Renal cortex interstitium (tissue), 15 donors: ENCODE measurements at places on chromosomes 6 and 20.

DNA sequence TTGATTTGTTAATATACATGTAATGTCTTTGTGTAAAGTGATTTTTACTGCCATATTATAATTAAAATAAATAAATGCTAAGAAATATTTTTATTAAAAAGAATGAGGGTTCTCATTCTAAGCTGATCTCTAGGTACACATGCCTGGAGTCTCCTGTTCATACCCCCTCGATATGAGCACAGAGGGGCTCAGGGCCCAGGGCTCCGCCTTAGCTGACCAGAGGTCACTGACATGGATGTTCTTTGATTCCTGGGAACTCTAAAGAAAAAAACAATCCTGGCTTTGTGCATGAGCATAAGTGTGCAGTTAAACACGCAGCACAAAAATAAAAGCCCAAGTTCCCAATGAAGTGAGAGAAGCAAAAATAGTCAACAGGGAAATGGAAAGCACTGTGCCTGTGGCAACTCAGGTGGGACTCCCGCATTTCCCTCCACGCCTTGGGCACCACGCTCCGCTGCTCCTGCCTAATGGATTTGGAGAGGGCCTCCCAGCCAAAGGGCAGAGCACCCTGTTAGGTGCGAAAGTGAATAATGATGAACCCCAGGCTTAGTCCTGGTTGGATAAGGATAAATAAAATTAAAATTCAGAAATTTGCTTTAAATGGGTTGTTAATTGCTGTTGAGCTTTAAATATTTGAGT, 33.3 kb upstream of the QKI start:
- DNase-seq, result no peak

DNA sequence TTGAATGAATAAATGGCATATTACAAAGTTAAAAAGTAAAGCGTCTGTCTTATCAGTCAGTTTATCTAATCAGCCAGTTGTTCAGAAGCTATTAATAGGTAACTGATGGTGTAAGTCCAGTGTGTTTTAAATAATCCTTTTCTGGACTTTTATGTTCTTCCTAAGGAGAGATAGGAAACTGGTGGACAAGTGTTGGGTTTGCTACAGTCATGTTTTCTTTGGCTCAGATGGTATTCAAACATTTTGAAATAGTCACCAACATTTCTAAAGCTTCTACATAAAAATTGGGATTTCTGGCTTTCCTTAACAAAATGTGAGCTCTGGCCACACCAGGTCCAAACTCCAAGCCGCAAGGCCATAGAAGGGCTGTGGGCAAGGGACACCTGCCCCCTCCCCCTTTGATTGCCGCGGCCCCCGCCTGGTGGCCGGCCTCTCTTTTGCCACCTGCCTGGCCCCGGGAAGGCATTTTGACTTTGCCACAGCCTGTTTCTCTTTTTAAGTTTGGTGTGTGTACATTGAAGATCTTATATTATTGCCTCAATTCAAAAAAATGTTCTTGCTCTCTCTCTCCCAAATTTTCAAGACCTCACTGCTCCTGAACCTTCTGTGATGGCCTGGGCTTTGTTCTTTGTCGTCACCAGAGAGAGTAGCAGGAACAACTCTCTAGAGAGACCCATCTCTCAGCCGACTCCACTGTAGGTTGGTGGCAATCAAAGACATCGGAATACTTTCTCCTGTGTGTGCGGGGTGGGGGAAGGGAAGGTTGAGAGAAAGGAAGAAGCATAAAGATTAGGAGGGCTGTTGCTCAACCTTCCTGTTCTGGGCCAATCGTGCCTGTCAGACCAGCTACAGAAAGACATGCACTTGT, 84.0 kb upstream of the ZNF217 start:
- no peak for DNase-seq

- DNase-seq, result peak; percentile 67
Measured at GRCh38 chr6:111871725-111872400, 1.4 kb downstream of the FYN start.

GRCh38 chr6:109690373-109690736, 647 bp downstream of the AK9 start:
- no peak for DNase-seq
